ENCODE measurements at places on chromosomes 11 and 22. TPM values are rescaled to one million over a fixed set of nuclear protein-coding genes. Genes with fewer than 3 reads are reported as not detected.

The C11orf91 gene
- total RNA-seq, result not detected

The ROBO4 gene
- total RNA-seq, result not detected

DNA sequence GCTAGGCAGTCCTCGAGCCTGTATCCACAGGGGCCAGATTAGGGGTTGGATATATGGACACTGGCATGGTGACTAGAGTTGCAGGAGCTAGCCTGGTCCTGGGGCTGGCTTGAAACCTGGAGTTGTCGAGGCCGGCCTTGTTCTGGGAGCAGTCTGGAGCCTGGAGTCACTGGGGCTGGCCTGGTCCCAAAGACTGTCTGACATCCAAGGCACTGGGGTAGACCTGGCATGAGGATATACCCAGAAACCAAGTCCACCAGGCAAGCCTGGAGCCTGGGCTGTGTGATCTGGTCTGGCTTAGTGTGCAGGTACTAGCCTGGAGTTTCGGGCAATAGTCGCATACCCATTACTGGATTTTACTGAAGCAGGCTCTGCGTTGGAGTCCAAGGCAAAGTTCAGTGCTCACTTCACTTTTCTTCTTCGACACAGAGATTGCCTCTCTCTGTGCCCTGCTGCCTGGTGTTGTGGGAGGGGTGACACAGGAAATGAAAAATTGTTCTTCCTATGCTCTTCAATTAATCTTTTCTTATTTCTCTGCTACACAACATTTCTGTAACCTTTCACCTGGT, 4.3 kb upstream of the GLYATL1 start:
- DNase-seq, result no peak
- H3K4me3 ChIP-seq, result no peak overlapping the region
- H3K27me3 ChIP-seq, result no peaks in the 10 kb centered on the region
- H3K36me3 ChIP-seq, result no peaks in the 10 kb centered on the region
- H3K4me1 ChIP-seq, result no peaks in the 10 kb centered on the region

The GRIK4 gene
- total RNA-seq, result 3.6 TPM

DNA sequence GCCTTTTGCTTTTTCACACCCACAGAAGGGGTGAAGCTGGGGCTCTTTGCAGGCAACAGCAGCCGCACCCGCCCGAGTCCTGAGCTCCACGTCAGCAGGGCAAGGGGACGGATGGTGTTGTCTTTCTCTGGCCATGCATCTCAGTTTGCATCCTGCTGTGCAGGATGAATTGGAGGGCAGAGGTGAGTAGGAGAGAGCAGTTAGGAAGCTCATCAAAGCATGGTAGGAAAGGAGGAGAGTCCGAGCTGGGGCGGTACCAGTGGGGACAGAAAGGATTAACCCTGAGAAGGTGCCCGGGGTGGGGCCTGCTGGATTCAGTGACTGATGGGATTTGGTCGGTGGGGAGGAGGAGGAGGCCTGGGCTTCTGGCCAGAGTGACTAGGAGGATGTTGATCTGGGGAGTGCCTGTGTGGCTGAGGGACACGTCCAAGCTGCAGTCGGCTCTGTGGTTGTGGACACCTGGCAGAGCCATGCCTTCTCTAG, 14.6 kb downstream of the FAM83F start:
- H3K4me3 ChIP-seq, result no peak overlapping the region
- peaks cover 61% of the 10 kb centered on the region for H3K4me1 ChIP-seq
- H3K27me3 ChIP-seq, result no peaks in the 10 kb centered on the region
- H3K36me3 ChIP-seq, result no peaks in the 10 kb centered on the region
- DNase-seq, result no peak

GRCh38 chr11:1221848-1222311, 986 bp upstream of the MUC5B start:
- H3K27ac ChIP-seq, result no peak overlapping the region
- no peaks in the 10 kb centered on the region for H3K36me3 ChIP-seq
- H3K27me3 ChIP-seq, result no peaks in the 10 kb centered on the region
- DNase-seq, result no peak
- no peaks in the 10 kb centered on the region for H3K4me1 ChIP-seq

Measured in Caco-2 (cell line).